Fibroblast of skin of back (primary cell): ENCODE measurements at places on chromosomes 11 and 22.

GRCh38 chr22:35154937-35155387 is 89.0 kb downstream of the ISX start:
- peak; percentile 46 for DNase-seq

- no peak for DNase-seq
These were observed 40.5 kb downstream of the LRRC32 start for GRCh38 chr11:76629853-76630599.

- DNase-seq, result peak; percentile 12
These were observed 113.2 kb downstream of the TMEM135 start for GRCh38 chr11:87150936-87151335.

- DNase-seq, result peak; percentile 89
These were observed 64.5 kb upstream of the NECTIN1 start for GRCh38 chr11:119793335-119793984.

GRCh38 chr11:65545853-65546216 is 12.3 kb downstream of the LTBP3 start:
- no peak for DNase-seq

- peak; percentile 66 for DNase-seq
These were observed 11.9 kb upstream of the MDK start for GRCh38 chr11:46369458-46370152.

DNA sequence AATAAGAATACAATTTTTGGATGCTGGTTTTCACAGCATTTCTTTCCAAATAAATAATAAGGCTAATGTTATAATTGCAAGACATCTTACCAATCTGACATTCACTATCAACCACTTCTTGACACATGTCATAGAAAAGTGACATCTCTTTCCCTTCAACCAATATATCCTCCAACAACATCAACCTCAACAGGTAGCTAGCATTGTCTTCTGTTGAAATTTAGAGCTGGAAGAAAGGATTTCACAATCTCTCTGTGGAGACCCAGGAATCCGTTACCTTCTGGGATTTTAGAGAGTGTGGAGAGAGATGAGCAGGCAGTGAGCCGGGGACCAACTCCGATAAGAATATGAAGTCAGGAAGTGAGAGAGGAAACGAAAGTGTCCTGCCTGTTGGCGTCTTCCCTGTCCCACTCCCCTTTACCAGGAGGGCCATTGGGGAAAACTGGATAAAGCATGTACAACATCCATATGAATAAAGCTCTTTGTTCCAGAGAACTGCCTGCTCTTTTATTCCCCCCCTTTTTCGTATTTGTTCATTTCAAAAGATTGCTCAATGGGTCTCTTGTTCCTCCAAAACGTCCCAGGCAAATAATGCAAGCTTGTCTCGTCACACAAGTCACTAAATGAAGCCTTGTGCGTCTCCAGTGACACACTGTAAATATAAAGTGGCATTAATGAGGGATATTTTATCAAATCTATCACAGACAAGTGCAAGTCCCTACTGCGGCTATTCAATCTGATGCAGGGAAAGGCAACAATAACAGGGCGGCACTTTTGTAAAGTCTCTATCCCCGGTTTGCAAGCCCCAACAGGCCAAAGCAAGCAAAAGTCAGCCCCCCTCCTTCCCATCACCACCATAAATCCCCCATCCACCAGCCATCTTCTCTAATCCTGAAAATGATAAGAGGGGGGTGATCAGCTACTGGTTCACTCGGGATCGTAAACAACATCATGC is 3.4 kb downstream of the CADM1 start:
- DNase-seq, result no peak

- no peak for DNase-seq
These were observed 10.1 kb upstream of the ACR start for GRCh38 chr22:50727678-50728522.

DNA sequence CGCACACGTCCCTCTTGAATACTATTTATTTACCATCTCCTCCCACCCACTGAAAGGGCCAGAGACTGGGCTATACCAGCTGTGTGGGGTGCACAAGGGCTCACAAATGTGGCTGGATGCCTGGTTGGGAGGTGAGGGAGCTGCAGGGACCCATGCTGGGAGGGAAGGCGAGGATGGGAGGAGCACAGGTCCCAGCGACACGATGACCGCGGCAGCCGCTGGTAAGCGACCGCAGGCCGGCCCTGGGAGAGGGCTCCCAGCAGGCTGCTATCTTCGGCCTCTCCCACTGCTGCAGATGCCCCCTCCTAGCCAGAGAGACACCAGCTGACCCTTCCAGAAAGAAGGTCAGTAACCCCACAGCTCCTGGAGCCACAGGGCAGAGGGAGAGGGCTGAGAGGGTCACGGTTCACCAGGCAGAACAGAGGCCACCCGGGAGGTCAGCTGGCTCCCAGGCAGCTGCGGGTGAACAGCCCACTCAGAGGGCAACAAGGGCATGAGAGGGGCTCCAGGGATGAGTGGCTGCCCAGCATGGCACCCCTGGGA is 163.9 kb downstream of the CRYBB2 start:
- DNase-seq, result no peak

GRCh38 chr22:34845391-34845790 is 220.6 kb upstream of the ISX start:
- peak; percentile 11 for DNase-seq

DNA sequence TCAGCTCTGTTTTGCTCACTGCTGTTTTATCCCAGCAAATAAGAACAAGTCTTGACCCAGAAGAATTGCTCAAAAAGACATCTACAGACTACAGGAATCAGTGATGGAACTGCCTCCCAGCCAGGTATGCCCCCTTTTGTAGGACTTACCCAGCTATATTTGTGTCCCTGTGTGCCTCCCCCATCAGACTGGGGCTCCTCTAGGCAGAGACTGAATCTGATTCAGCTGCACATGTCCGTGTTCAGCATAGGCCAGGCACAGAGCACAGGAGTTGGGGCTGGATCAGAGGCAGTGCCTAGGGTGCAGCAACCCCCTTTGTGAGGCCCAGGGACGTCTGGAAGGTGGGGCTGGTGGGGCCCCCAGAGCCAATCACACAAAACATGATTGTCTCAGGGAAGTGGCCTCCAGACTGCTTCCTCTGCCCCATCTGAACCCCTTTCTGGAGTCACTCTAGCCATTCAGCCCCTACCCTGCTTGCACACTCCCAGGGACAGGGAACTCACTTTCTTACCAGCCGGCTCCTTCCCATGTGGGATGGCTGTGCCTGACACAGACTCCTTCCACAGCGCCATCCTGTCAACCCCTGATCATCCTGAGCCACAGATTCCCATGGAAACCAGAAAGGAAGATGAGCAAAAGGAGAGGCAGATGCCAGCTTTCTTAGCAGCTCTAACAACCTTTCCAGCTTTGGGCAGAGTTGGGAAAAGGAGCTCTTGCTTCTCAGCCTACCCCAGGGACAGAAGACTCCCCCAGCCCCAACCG is 24.8 kb downstream of the PDE2A start:
- no peak for DNase-seq

DNA sequence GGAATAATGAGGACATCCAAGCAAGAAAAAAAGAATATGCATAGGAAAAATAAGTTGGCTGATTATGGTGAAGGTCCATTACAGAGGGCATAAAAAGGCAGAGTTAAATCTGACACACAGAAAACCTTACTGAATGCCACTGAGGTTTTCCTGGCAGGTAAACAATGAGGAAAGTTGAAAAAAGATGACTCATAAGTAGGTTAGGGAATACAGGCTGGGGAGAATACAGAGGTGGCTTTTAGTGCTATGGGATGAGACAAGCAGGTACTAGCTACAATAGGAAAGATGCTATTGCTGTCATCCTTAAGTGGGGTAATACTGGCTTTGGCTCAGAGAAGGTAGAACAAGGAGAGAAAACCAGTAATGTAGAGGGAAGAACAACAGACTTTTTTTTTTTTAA is 44.7 kb downstream of the CSTF3 start:
- no peak for DNase-seq

- peak; percentile 88 for DNase-seq
These were observed 68.6 kb upstream of the ATXN10 start for GRCh38 chr22:45602824-45603595.

GRCh38 chr11:15841931-15842740 is 514.2 kb downstream of the SOX6 start:
- DNase-seq, result no peak

DNA sequence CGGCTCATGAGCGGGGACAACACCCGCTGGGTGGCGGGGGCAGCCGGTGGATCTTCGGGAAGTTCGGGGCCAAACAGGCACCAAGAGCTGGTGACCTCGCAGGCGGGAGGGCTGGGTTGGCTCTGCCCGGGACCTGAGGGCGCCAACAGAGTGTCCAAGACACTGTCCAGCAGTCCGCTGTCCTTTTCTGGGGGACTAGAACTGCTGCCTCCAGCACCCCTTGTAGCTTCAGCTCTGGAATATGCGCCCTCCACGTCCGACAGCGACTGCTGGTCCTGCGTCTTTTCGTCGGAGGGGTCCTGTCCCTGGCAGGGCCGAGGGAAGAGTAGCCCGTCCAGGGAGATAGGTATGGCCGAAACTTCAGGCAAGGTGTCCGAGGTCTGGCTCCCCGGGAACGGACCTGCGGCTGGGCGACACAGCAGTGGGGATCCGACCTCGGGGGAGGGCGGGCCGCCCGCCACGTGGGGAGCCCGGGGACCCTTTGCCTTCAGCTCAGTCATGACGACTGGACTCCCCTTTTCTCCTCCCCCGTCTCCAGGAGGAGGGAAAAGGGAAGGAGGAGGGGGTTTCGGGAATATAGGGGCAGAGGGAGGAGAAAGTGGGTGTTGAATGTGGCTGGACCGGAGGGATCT is 926 bp downstream of the PGR start:
- DNase-seq, result no peak

- no peak for DNase-seq
These were observed 311.4 kb upstream of the NCAM1 start for GRCh38 chr11:112649856-112650255.

DNA sequence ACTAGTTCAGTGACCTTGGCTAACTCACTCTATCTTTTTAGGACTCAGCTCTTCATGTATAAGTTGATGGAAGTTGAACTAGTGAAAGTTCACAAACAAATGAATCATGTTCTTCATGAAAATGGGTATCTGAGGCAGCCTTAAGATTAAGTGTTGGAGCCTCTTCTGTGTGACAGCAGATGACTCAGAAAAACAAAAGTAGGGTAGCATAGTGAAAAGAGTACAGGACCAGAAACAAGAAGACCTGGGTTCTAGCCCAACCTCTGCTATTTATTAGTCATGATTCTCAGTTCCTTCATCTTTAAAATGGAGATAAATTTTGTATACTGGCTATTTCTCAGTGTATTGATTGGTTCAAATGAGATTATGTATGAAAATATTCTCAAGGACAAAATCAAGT is 60.2 kb downstream of the USP35 start:
- no peak for DNase-seq

DNA sequence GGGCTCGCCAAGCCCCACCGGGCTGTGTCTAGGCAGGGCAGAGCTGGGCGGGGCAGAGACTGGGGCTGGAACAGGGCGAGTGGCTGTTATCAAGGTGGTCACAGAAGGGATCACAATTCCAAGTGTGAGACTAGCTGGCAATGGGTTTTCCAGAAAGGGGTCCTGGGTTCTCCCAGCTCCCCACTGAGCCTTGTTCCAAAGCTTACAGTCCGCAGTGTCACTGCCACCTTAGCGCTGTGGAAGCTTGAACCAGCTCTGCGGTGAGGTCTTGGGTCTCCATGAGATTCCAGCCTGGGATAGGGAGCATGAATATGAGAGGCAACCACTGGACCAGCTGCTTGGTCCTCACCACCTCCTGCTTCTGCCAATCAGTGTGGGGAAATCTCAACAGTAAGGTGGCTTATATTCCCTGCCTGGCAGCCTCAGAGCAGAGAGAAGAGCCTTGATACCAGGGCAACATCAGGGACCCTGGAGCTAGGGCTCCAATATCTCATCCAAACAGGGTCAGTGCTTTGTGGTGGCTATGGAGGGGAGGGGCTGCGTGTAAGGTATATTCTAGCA is 831 bp downstream of the CD44 start:
- DNase-seq, result peak; percentile 33

DNA sequence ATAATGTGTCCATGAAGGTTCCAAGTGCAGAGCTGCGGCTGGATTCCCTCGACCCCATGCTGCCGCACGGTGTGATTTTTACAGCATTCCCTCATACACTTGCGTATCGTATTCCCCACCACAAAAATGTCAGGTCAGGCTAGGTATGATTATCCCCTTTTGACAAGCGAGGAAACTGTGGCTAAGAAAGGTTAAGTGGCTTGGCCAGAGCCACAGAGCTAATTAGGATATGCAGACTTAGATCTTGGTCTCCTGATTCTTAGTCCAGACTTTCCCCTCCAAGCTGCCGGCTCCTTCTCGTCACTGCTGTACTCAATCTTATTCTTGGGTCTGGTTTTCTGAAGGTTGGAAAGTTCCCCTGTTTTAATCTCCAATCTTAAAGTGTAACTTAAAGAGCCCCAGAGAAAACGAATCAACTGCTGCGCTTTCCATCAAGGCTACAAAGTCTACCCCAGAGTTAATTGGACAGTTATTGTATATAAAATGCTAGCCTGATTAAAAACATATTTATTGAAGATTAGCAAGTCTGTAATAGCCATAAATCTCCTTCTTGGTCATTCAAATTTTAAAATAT is 176.6 kb downstream of the ADAMTS15 start:
- no peak for DNase-seq

- no peak for DNase-seq
These were observed 2.8 kb downstream of the NRXN2 start for GRCh38 chr11:64720167-64720566.

GRCh38 chr22:20904008-20904979 is 12.9 kb upstream of the CRKL start:
- DNase-seq, result peak; percentile 60

DNA sequence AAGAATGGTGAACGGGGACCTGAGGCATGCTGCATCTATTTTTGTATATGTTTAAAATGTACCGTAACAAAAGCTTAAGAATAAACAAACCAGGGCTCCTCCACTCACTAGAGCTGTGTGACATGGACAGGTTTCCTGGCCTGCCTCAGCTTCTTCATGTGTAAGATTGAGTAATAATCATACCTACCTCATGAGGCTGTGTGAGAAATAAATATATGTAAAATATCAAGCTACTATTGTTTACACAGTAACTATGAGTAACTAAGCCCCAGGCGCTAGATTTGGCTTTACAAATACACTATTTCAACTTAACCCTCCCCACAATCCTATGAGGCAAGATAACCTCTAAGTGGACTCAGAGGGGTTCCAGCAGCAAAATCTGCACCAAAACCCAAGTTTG is 66.4 kb downstream of the SMCO4 start:
- DNase-seq, result peak; percentile 25

DNA sequence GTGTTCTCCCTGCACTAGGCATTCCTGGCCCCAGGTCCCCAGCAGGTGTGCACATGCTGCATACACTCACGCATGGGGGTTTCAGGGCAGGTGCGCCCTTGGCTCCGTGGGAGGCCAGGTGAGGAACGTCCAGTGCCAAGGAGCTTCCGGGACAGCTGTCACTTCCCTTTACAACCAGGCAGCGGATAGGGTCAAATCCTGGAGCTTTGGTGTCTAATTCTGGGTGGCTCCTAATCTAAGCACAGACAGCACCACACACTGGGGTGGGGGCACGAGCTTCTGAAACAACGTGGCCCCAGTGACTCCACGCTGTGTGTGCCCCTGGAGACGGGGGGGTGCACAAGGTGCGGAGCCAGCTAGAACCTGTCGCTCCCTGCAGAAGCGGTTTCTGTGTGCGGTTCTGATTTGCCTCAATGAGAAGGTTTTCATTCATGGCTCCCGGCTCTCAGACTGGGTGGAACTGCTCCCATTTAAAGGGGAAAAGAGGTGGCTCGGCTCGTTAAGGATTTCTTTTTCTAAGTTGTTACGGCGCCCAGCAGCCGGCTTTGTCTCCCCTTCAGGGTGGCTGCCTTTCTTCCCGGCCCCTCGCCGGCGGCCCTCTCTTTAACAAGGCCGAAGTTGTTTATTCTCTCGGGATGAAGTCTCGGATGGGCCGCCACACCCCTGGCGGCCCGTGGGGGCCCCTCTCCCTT is 5.0 kb downstream of the CCND1 start:
- no peak for DNase-seq
